ENCODE measurements at places on chromosomes 5 and 9.

- DNase-seq, result no peak
Observed at GRCh38 chr9:93665128-93665636, 88.8 kb downstream of the PHF2 start.

- DNase-seq, result no peak
Observed at GRCh38 chr5:27208051-27208450, 169.7 kb upstream of the CDH9 start.

DNA sequence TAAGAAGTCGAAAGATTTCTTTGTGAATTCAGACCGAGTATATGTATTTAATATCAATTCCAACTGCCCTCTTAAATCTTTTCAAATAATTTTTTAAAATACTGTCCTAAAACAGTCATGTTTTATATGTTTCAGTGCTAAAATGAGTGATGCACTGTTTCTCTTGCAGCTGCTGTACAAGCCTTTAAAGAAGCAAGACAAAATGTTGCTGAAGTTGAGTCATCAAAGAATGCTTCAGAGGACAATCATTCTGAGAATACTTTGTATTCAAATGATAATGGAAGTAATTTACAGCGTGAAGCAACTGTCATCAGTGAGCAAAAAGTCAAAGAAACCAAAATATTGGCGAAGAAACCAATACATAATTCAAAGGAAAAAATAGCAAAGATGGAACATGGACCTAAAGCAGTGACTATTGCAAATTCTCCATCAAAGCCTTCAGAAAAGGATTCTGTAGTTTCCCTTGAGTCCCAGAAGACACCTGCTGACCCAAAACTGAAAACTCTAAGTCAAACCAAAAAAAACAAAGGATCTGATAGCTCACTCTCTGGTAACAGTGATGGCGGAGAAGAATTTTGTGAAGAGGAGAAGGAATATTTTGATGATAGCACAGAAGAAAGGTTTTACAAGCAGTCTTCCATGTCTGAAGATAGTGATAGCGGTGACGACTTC, 58.0 kb downstream of the LOX start:
- DNase-seq, result no peak

- no peak for DNase-seq
Observed at GRCh38 chr9:79667817-79668436, 96.2 kb downstream of the TLE4 start.

DNA sequence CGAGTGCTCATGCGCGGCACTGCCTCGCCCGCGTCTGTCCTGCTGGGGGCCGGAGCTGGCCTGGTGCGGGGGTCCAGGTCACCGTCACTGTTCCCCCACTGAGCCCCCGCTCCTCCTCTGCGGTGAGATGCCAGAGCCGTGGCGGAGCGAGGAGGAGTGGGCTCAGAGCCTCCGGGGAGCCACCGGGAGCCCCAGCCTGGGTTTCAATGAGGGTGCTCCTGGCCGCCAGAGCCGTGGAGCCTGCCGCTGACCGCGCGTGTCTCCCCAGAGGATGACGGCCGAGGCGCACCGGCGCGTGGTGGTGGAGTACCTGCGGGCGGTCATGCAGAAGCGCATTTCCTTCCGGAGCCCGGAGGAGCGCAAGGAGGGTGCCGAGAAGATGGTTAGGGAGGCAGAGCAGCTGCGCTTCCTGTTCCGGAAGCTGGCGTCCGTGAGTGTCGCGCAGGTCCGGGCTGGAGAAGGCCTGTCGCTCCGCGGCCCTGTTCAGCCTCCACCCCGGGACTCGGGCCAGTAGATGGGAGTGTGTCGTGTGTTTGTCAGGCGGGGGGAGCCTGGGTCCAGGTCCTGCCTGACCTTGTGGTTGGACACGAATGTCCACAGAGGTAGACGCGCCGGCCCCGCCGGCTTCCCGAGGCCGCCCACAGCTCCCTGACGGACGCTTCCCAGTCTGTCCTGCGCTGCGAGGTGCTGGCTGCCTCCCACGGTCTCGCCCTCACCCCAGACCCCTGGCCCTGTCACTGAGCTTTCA, 22.0 kb downstream of the EXOC3 start:
- no peak for DNase-seq

GRCh38 chr5:158538506-158539074, 561.1 kb downstream of the EBF1 start:
- DNase-seq, result no peak

DNA sequence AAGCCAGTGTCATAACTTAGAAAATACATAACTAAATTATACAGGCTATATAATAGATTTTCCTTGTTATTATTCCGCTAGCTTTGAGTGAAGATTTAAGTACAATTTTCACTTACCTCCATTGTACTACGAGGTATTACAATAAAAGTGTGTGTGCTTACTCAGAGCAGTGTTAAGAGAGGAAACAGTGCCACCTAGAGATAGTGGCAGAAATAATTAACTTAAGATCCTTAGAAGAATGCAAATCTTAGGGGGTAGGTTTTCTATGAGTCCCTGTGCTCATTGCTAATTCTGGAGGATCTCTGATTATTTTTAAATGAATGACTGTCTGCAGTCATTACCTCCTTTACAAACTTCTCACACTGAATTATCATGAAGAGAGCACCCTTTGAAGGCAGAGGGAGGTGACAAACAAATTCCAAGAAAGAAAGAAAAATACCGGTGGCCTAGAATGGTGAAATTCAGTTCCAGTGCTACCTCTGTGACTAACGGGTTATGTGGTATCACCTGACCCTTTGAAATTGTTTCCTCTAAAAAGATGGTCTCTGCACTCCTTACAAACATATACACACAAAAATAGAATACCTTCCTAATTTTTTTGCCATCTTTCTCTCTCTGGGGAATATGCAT, 379.8 kb downstream of the TRIM36 start:
- no peak for DNase-seq

GRCh38 chr5:14190194-14191164, 47.3 kb downstream of the TRIO start:
- no peak for DNase-seq
